GM20000 (cell line): ENCODE measurements at places on chromosomes 11 and 22.

- DNase-seq = peak; percentile 68
Observed at GRCh38 chr11:118438314-118438931, 2.1 kb downstream of the KMT2A start.

DNA sequence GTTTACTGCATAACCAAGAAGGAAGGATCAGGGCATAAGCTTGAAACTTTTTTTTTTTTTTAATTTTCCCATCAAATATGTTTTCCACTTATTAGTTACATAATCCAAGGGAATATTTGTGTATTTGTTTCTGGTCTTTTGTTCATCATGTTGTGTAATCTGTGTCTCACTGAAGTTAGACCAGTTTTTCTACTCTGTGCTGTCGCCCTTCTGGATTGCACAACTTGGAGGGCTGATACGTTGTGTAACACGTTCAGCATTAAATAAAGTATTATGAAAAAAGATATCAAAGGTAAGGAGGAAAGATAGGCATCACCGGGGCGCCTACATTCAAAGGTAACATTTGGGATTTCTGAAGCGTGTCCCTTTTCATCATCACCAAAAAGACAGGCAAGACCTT lies 3.3 kb upstream of the E2F8 start:
- DNase-seq = no peak

GRCh38 chr11:3022300-3022967 lies 30.3 kb upstream of the NAP1L4 start:
- peak; percentile 56 for DNase-seq

DNA sequence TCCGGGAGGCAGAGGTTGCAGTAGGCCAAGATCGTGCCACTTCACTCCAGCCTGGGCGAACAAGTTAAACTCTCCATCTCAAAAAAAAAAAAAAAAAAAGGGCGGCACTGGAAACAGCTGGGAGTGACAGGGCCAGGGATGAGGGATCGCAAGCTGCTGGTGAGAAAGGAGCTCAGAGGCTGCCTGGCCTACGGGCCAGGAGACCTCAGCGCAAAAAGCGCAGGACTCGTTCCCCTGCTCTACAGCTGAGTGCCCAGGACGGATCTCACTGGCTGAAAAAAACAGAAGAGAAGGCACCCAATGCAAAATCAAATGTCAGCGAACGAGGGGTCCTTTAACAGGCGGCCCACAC lies 650 bp upstream of the NUP50 start:
- DNase-seq = no peak

- no peak for DNase-seq
Observed at GRCh38 chr22:48258811-48259210, 1496.4 kb downstream of the TBC1D22A start.

DNA sequence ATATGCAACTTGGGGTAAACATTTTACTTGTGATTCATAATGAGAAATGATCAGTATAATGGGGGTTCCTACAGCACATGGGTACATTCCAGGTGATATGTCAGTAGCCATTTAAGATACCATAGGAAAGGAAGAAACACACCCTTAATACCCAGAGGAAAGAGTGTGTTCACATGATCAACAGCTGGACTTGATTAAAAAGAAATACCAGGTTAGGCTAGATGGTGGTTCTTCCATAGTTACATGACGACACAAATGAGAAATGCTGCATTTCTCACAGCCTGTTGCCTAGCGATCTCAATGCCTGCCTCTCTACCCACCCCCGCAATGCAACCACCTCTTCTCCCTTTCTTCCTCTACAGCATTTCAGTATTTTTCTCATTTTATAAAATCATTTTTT lies 96.8 kb downstream of the TTC28 start:
- no peak for DNase-seq

DNA sequence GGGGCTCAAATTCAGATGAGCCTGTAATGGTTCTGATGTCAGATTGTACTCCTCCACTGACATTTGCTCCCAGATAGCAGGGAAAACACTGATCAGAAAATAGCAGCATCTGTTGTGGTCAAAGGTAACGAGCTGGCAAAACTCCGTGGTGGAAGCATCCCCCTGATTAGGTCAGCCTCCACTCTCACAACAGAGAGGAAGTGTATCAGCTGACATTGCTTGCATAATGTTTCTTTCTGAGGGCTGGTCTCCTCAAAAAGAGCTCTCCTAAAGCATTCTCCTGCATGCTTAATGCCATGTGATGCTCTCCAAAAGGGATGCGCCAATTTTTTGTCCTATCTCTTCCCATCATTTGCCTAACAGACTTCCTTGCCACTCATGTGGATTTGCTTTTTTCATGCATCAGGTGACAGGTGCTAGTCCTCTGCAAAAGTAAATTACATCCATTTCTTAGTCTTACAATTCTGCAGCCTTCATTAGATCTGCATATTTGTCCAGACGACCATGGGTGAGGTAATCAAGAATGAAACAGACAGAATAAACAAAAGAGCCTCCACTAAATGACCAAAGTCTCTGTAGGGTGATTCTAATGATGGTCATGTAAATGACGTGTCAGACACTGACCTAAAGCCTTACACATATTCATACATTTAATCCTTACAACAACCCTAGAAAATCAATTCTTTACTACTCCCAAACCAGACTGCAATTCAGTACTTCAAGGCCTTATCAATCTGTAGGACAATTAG lies 6.4 kb upstream of the TENM4 start:
- DNase-seq = no peak

DNA sequence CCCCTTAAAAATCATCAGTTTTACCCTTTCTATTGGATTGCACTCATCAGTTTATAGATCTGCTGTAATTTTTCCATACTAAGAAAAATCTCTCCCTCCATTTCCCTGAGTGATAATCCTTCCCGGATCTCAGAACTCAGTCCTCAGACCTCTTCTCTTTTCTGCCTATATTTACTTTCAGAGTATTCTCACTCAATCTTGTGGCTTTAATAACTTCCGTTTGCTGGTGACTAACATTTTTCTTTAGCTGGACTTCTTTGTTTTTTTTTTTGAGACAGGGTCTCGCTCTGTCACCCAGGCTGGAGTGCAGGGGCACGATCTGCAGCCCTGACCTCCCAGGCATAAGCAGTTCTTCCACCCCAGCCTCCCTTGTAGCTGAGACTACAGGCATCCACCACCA lies 10.4 kb downstream of the ATXN10 start:
- no peak for DNase-seq

- no peak for DNase-seq
Observed at GRCh38 chr11:116970485-116971292, 127.5 kb downstream of the SIK3 start.

DNA sequence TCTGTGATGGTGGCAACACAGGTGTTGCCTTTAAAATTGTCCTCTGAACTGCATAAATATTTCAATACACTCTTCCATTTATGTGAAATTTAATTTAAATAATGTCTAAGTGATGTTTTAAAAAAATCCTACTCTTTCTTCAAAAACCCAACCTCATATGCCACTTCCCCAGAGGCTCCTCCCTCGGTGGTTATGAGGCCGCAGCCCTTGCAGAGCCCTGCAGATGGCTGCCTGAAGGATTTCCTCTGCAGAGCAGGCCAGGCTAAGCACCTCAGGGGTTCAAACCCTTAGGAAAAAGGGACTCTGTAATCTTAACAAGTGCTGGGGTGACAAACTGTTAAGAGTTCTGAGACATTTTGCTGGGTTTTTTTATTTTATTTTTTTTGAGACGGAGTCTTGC lies 25.2 kb downstream of the MORC2 start:
- DNase-seq = no peak

GRCh38 chr11:83063073-83063754 lies 8.5 kb downstream of the RAB30 start:
- peak; percentile 62 for DNase-seq

- DNase-seq = no peak
Observed at GRCh38 chr11:102108734-102109440, 1.4 kb upstream of the YAP1 start.

- DNase-seq = no peak
Observed at GRCh38 chr11:13207665-13208594, 69.7 kb upstream of the BMAL1 start.

GRCh38 chr11:2270322-2271076 lies at the start of gene ASCL2:
ASCL2 (minus strand) TSS chr11:2270588; CDS start chr11:2270332, 256 bp downstream.
- DNase-seq = no peak

- no peak for DNase-seq
Observed at GRCh38 chr11:67300756-67301312, 2.5 kb upstream of the SSH3 start.

- no peak for DNase-seq
Observed at GRCh38 chr11:94106716-94107115, 21.9 kb upstream of the PANX1 start.

- DNase-seq = no peak
Observed at GRCh38 chr11:36409152-36409816, 100.8 kb downstream of the TRAF6 start.

GRCh38 chr11:84247926-84248325 lies 961.8 kb upstream of the CCDC90B start:
- DNase-seq = no peak

DNA sequence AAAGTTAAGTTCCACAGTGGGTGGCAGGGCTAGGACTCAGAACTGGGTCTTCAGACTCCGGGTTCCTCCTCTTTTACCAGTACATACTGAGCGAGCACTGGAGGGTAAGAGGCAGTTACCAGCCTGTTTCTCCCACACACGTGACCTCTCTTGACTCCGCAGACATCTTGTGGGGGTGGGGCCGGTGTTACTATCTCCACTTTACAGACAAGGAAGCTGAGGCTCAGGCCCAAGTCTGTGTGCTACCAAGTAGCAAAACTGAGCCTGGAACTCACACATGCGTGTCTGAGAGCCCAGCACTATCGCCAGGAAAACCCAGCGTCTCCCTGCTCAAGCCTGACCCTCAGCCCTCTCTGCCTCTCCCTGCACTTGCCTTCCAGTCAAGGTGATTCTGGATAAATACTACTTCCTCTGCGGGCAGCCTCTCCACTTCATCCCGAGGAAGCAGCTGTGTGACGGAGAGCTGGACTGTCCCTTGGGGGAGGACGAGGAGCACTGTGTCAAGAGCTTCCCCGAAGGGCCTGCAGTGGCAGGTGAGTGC lies 16.0 kb upstream of the SMIM35 start:
- DNase-seq = no peak

GRCh38 chr11:93160808-93161207 lies 37.0 kb downstream of the SLC36A4 start:
- DNase-seq = no peak

GRCh38 chr11:64925536-64926436 lies 1.3 kb downstream of the PPP2R5B start:
- no peak for DNase-seq

DNA sequence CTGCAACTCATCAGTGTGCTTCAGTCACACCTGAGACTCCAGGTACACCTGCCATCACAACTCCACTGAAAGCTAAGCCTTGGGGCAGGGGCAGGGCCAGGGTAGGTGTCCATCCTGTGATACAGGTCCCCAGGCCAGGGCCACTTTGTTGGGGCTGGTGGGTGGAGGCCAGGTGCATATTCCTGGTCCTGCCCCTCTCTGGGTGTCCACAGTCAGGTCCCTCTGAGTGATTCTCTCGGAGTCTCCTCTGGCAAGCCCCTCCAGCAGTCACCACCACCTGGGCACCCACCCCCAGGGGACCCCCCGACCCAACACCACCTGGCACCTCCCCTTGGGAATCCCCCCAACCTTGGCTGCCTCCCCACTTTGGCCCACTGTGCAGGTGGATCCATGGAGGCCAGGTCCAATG lies 9.5 kb upstream of the ACR start:
- DNase-seq = no peak

- DNase-seq = no peak
Observed at GRCh38 chr22:20647586-20648305, 126.2 kb upstream of the SERPIND1 start.

DNA sequence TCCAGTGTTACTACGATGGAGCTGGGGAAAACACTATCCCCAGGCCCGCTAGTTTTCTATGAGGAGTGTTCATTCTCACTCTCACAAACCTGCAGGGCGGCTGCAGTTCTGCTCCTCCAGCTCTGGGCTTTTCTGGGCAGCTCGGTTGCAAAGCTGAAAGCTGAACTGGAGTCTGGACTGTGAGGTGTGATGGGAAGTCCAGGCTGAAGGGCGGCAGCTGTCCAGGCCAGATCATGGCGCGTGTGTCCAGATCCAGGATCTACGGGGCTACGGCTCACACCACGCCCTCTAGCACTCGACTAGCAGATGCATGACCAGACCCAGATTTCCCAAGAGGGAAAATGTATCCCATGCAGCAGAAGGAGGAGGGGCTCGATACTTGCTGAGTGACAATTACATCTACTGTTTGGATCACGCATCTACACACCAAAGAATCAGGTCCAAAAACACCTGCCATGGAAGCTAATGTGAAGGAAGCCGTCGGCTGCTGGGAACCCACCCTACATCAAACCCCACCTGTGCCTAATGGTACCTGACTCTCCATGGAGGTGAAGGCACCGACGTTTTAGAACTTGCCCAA lies 555.0 kb downstream of the BRD1 start:
- DNase-seq = no peak

DNA sequence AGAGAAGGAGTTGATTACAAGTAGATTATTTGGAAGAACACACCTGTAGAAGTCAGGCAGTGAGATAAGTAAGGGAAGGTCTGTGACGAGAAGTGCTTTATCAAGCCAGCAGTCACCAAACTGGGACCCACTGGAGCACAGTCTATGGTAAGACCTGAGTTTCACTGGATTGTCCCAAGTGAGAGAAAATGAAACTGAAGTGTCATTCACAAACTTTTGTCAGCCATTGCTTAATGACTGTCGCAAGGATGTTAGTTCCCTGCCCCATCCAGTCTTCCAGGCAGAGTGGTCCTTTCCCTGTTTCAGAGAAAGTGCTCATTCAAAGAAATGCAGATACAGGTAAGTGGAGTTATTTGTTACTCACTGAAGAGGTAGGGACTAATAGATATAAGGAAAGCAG lies 728.0 kb upstream of the TENM4 start:
- DNase-seq = no peak

DNA sequence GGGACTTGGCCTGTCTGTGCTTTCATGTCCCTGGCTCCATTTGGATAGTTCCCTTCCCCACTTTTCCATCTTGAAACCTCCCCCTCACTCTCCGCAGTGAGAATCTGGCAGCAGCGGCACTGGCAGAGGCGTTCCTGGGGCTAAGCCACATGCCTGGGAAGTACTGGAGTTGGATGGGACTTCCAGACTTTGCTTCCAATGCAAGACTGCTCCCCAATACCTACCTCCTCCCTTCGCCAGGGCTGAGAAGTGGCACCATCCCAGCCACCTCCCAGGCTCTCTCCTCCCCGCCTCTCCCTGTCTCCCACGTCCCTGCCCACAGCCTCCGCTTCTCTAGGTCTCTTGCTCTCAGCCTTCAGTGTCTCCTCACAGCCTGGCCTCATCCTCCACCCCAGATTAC lies 16.6 kb downstream of the TST start:
- no peak for DNase-seq

DNA sequence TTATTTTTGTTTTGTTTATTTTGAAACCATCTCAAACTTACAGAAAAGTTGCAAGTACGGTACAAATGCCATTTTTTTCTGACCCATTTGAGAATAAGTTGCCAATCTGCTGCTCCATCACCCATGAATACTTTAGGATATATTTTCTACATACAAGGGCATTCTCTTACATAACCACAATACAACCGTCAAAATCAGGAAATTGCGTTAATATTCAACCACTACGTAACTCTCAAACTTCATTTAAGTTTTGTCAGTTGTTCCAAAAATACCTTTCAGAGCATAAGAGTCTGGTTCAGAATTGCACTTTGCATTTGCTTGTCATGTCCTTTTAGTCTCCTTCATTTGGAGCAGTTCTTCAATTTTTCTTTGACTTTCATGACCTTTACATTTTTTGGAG lies 194.3 kb upstream of the BDNF start:
- DNase-seq = no peak
